ENCODE measurements at places on chromosomes 11 and 22.

DNA sequence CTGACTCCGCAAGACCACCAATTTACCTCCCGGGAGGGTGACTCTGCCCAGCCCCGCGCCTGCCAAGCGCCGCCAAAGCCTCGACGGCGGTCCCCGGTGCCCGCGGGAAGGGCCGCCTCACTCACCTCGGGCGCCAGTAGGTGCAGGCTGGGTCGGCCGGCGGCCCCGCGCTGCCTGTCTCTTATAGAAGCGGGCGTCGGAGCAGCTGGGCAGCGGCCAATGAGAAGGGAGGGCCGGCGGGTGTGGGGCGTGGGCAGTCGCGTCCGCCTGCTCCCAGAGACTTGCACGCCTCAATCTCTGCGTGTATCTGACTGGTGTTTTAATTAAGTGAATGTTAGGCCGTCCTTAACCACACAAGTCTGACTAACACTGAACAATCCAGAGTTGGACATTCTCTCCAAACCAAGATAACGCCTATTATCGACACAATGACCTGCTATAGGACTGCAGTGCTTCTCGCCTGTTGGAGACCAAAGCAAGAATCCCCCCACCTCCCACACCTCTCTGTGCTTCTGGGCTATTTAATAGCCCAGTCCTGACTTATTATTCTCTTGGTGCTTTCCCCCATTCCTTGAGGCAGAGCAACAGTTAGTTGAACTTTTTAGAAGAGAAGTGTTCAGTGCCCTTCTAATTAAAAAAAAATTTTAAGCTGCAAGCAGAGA, at the start of gene TPH1:
Gene TPH1, minus strand, starts transcription at position 154 of the 662 bp plus-strand sequence. CDS start 5,507 bp downstream, outside the sequence.
- no peak for DNase-seq

- DNase-seq: no peak
Measured at GRCh38 chr22:41003066-41003465, 51.9 kb downstream of the RBX1 start.

DNA sequence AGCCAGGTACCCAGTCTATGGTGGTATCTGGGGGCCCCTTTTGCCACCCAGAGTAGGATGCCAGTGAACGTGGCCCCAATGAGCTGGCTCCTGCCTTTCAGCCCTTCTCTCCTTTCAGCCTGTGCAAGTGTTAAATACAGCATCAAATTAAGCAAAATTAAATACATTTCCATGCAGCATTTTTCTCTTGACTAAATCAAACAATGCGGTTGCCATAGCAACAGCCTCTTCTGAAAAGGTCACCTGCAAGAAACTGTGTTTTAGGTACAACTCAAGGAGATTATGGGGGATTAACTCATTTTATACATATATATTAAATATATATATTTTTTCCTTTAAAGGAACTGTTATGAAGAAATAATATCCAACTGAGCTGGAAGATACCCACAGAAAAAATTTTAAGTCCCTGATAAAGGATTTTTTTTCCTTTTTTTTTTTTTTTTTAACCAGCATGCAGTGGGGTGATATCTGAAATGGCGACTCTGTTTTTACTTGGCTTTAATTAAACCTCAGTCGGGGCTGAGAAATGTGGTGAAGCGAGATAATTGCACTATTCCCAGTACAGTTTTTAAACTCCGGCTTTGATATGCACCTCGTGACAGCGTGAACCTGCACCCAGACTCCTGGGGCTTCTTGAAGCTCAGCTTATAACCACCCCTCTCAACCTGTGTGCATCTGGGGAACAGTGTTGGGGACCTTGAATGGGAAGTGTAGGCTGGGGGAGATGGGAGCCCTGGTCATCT, 115.3 kb downstream of the PKNOX2 start:
- no peak for DNase-seq

- no peak for DNase-seq
Measured at GRCh38 chr11:3135481-3136440, 29.3 kb downstream of the OSBPL5 start.

DNA sequence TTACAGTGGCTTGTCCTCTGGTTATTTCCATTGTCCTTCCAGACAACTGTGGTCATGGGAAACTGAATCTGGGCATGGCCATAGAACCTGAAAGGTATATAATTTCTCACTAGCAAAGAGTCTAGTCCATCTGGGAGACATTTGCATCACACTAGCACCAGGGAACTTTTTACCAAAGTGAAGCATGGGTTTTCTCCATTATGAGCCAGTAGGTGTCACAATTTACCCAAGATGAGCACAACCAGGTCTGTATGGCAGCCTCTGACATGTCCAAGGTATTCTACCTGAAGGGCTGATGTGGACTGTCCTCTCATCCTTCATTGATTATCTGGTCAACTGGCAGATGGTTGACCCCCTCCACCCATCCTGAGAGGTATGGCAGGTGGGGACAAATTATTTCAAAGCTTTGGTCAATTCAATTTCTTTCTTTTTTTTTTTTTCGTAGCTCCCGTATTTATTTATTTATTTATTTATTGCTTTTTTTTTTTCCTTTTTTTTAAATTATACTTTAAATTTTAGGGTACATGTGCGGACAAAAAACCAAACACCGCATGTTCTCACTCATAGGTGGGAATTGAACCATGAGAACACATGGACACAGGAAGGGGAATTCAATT, 425.9 kb downstream of the TMEM135 start:
- DNase-seq: no peak

GRCh38 chr22:28043266-28043665, 124.2 kb upstream of the PITPNB start:
- no peak for DNase-seq

DNA sequence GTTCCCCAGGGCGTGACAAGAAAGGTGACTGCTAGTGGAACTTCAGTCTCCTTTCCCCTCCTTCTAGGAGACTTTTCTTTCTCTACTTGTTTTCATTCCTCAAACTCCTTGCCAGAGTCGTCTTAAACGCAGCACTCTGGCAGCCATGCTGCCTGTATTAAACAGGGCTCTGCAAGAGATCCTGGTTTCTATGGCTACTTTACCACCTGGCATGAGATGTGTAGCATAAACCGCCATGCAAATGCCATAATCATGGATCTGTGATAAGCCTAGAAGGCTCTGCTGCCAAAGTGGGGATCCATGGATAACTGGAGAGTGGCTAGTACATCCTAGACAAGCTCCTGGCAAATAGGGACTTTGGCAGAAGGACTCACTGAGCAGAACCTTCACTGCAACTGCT, 321.1 kb downstream of the CADM1 start:
- no peak for DNase-seq

Data from GM19239 (cell line).